Stimulated activated CD4-positive, alpha-beta T cell treated with anti-CD3 and anti-CD28 coated beads, Interleukin-1b, Interleukin-23, amount 100 ng/mL, for 24 hours (primary cell): ENCODE measurements at places on chromosomes 16 and 17.

GRCh38 chr16:6645768-6646568 is 686.7 kb upstream of the RBFOX1 start:
- no peak for DNase-seq

DNA sequence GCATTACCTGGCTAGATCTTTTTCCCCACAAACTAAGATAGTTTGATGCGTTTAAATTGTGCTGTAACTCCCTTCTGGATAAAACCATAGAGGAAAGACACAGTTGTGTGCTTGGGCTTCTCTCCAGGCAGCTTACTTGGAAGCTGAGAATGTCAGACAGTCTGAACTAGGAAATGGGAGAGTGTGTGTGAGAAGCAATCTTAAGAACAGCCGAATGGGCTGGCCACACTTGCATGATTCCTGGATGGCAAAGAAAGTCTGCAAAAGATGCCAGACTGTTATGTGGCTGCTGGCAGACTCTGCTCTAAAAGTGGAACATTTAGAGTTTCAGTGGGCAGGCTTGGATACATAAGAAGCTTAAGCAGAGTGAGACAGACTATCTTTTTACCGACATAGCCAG is 384.3 kb upstream of the PSMD7 start:
- DNase-seq, result no peak

DNA sequence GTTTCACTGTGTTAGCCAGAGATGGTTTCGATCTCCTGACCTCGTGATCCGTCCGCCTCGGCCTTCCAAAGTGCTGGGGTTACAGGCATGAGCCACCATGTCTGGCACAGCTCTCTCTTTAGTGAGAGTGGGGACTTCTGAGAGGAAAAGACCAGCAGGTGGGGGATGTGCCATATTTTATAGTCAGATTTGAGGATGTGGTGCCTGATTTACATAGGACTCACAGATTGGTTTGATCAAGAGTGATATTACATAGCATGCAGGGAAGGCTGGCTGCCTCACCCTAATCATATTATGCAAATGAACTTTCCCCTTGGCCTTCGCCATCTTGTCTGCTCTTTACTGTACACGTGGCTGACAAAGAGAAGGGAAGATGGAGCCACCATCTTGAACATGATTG is 28.1 kb upstream of the MAPK3 start:
- no peak for DNase-seq

GRCh38 chr16:19701091-19701490 is 16.9 kb downstream of the KNOP1 start:
- no peak for DNase-seq

- no peak for DNase-seq
Observed at GRCh38 chr16:85871756-85872155, 27.2 kb upstream of the IRF8 start.

GRCh38 chr17:50285941-50286340 is 11.7 kb downstream of the TMEM92 start:
- DNase-seq, result no peak
